Aorta (tissue), 5 donors: ENCODE measurements at places on chromosomes 7 and 10.
A peak's percentile ranks its signal among the peaks of the same experiment; 100 is the strongest.

- no peak for DNase-seq
These were observed 4.7 kb upstream of the ABLIM1 start for GRCh38 chr10:114662646-114663217.

DNA sequence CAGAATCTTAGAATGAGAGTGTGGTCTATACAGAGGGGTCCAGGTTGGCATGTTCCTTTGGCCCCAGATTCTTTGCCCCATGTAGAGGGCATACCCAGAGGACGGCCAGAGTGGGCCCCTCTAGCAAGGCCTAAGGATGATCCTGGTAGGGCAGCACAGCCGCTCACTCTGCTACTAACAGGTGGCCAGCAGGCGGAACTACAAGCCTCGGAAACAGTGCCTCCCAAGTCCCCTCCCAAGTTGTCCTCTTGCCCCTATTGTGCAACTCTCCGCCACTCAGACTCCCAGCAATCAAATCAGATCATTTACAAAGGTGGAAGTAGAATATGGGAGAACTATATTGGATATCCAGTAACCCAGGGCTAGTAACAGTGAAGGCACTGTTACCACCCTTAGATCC lies 107.4 kb downstream of the STRA8 start:
- DNase-seq, result no peak

- DNase-seq, result peak; percentile 44
These were observed 8.7 kb upstream of the MYL7 start for GRCh38 chr7:44149571-44150465.

- DNase-seq, result no peak
These were observed 129.9 kb downstream of the ABCA13 start for GRCh38 chr7:48301201-48301600.

GRCh38 chr7:36468370-36469101 lies 78.9 kb downstream of the ANLN start:
- no peak for DNase-seq

- DNase-seq, result no peak
These were observed 255.2 kb downstream of the ARL4A start for GRCh38 chr7:12942609-12943008.

DNA sequence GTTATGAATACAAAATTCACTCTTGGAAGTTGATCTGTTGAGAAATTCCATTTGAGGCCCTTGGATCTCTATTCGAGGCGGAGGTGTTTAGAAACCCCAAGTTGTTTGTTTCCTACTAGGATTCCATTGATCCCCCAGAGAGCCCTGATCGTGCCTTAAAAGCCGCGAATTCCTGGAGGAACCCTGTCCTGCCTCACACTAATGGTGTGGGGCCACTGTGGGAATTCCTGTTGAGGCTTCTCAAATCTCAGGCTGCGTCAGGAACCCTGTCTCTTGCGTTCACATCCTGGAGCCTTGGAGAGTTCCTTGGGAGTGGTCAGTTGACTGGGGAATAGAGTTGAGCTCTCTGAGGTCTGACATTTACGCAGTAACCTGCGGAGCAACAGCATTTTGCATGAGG lies 1.2 kb downstream of the CFAP69 start:
- no peak for DNase-seq
